ENCODE measurements at places on chromosomes 16 and 17.

GRCh38 chr16:23383881-23384280, 69.1 kb downstream of the COG7 start:
- H3K36me3 ChIP-seq: peaks cover 3% of the 10 kb centered on the region
- DNase-seq: no peak
- no peaks in the 10 kb centered on the region for H3K27me3 ChIP-seq
- H3K4me1 ChIP-seq: no peaks in the 10 kb centered on the region

DNA sequence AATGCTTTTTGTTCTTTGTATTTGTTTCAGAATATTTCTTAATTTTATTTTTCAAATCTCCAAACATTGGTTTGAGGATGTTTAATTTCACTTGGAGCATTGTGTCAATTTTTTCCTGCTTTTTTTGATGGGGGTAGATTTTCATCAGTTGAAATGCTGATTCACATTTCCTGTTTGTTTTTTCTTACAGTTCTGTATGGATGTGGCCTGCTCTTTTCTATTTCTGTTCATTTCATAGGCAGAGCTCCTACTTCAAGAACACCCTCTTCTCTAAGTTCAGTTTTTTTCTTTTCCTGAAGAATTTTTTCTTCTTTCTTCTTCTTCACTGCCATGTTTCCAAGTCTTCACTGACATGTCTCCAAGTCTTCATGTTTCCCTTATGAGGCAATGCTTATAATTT, 8.8 kb downstream of the MBTD1 start:
- H3K4me1 ChIP-seq: peaks cover 19% of the 10 kb centered on the region
- no peaks in the 10 kb centered on the region for H3K27me3 ChIP-seq
- H3K4me3 ChIP-seq: no peak overlapping the region

- H3K4me1 ChIP-seq: peaks cover 7% of the 10 kb centered on the region
- no peak overlapping the region for H3K4me3 ChIP-seq
- no peak for DNase-seq
- H3K27me3 ChIP-seq: no peaks in the 10 kb centered on the region
- no peak overlapping the region for H3K27ac ChIP-seq
- peaks cover 3% of the 10 kb centered on the region for H3K36me3 ChIP-seq
Observed at GRCh38 chr17:29563816-29564215, 3.0 kb downstream of the ABHD15 start.

GRCh38 chr17:28170771-28171170, 128.3 kb downstream of the NLK start:
- H3K36me3 ChIP-seq: peaks cover 33% of the 10 kb centered on the region
- no peak for DNase-seq
- H3K27me3 ChIP-seq: no peaks in the 10 kb centered on the region
- H3K27ac ChIP-seq: peak overlapping the region; percentile 56
- H3K4me3 ChIP-seq: no peak overlapping the region

DNA sequence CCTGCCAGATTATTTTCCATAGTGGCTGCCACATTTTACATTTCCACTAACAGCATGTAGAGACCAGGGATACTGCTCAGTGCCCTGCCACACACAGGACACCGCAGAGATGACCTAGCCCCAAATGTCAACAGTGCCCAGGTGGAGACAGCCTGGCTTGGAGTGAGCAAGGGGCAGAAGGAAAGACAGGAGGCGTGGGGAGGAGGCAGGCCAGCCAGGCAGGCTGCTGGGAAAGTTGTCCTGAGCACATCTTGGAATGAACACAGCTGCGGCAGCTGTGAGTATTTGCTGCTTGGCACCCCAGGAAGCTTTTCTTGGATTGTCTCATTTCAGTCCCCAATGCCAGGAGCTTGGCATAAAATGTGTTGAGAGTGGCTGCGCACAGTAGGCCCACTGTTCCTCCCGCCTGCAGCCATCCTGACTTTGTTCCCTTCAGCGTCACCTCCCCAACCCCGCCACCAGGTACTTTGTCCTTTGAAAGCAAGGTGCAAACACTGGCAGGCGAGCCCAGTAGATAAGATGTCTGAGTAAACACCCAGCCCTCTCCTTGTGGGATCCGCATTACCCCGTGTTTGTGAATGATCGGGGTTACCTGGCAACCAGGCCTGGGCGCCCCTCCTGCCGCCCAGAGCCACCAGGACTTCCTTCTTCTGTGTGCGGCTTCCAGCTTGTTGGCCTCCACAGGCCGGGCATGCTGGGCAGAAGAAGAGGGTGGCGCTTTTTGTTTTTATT, 114.0 kb downstream of the CMIP start:
- peaks cover 23% of the 10 kb centered on the region for H3K4me1 ChIP-seq
- DNase-seq: no peak
- H3K27me3 ChIP-seq: no peaks in the 10 kb centered on the region
- H3K36me3 ChIP-seq: no peaks in the 10 kb centered on the region
- no peak overlapping the region for H3K27ac ChIP-seq
- no peak overlapping the region for H3K4me3 ChIP-seq

- H3K4me3 ChIP-seq: no peak overlapping the region
- H3K36me3 ChIP-seq: no peaks in the 10 kb centered on the region
- peaks cover 23% of the 10 kb centered on the region for H3K4me1 ChIP-seq
- DNase-seq: no peak
- no peak overlapping the region for H3K27ac ChIP-seq
Observed at GRCh38 chr17:48240122-48240521, 132.6 kb downstream of the SNX11 start.

Measured in osteocyte (in vitro differentiated cells).